ENCODE measurements at places on chromosomes 13 and 19.
A peak's percentile ranks its signal among the peaks of the same experiment; 100 is the strongest.

- peak; percentile 35 for DNase-seq
Observed at GRCh38 chr13:40130871-40131636, 475.6 kb downstream of the COG6 start.

DNA sequence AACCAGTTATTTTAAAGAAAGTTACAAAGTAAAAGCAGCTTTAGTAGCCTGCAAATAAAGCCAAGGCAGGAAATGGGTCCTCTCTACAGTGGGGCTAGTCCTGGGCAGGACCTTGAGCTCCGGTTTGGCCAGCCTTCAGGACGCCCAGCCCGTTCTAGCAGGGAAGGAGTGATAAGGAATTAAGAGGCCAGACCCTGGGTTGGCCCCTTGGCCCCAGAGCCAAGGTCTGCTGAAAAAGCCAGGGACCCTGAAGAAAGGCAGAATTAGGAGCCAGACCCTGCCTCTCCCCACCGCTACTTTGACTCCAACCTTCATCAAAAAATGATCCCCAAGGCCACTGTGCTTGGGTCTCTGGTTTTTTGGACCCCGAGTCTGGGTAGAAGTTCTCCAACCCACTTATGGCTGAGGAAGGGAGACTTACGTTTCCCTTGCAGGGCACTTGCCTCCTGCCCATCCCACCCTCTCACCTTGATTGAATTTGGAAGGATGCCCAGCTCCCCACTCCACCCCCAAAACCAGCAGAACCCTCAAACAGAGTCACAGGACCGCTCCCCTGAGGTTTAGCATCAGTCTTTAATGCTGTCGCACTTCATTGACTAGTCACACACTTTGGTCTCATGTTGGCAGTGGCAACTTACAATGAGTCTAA, 3.9 kb downstream of the DNAJB1 start:
- DNase-seq = no peak

DNA sequence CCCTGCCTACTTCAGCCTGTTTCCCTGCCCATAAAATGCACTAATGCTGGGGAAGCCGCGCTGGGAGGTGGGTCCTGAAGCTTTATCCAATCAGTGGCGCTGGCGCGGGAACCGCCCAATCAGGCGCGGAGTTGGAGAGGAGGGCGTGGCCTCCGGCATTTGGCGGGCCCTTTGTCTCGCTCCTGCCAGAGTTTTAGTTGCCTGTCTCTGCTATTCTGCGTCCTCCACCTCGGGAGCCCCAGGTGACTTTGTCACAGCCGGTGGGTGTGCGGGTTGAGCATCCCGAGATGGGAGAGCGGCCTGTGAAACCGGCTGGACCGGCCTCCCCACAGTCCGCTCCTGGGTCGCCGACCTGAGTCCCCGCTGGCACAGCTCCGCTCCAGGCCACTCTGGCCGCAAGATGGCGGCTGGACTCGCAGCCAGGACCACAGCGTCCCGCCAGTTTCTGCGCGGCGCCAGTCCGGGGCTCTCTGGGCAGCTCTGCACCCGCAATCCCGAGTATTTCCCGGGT, 30.7 kb upstream of the ZNF429 start:
- peak; percentile 54 for DNase-seq

- no peak for DNase-seq
Observed at GRCh38 chr19:31817971-31818797, 468.9 kb upstream of the TSHZ3 start.

DNA sequence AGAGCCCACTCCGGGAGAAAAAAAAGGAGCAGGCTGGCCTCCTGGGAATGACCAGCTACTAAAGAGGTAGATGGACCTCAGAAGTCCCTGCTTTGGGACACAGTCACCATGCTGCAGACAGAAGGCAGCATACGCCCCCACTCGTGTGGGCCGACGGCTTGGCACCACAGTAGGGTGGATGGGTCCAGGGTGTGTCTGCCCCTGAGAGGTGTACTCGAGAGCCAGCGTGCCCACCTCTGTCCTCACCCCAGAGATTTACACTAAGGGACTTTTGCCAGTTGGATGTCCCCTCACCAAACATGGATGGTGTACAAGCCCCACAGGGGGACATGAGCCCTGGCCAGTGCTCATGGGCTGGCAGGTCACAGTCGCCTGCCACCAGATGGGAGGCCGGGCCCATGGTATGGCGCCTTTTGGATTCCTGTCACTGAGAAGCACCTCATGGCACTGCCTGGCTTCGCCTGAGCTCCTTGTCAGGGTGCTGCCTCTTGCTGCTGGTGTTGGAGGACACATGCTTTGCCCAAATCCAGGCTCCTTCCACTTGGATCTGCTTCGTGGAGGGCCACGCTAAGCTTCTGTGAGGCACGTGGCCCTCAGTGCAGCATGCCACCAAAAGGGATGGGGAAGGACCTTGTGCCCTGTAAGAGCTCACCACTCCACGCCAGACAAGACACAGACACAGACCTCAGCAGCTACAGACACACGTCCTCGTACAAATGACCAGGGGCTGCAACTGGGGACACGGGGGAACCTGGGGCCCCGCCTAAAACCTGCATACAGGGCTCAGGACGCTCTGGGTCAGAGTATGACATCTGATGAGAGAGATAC, 13.3 kb upstream of the EPHX3 start:
- no peak for DNase-seq

DNA sequence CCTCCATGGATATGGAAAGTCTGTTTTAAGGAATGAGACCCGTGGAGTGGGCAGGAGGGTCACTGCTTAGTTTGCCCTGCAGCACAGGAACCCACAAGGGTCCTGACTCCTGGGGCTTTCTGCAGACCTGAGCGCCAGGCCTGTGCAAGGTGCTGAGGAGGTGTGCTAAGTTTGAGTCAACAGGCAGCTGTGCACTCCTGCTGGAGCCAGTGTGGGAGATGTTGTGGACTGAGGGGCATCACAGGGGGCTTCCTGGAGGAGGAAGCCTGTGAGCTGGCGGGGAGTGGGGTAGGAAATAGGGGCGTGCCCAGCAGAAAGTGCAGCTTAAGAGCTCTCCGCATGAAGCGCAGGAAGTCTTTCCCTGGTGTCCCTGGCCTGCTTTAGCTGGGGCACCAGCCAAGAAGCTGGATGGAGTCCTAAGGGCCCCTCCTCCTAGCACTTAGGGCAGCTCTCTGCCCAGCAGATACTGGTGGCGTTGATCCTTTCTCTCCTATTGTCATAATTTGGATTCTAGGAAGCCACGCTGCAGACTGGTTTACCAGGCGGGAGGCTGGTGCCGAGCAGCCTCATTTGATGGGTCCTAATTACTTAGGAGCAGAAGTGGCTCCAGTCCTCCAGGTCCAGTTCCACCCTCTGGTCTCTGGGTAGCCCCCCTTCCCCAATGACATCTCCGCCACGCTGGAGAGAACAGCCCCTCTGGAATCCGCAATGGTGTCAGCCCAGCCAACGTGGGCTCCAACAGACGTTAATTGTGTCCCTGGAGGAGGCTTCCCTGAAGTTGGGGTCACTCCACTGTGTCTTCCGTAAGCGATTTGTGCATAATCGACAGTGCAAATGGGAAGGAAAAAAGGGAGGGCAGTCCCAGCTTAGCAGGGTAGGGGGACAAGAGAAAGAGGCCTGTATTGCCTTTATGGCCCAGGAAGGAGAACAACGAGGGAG, 309.2 kb downstream of the ZNF536 start:
- DNase-seq = no peak

- no peak for DNase-seq
Observed at GRCh38 chr19:15379999-15380647, 536 bp upstream of the AKAP8 start.

DNA sequence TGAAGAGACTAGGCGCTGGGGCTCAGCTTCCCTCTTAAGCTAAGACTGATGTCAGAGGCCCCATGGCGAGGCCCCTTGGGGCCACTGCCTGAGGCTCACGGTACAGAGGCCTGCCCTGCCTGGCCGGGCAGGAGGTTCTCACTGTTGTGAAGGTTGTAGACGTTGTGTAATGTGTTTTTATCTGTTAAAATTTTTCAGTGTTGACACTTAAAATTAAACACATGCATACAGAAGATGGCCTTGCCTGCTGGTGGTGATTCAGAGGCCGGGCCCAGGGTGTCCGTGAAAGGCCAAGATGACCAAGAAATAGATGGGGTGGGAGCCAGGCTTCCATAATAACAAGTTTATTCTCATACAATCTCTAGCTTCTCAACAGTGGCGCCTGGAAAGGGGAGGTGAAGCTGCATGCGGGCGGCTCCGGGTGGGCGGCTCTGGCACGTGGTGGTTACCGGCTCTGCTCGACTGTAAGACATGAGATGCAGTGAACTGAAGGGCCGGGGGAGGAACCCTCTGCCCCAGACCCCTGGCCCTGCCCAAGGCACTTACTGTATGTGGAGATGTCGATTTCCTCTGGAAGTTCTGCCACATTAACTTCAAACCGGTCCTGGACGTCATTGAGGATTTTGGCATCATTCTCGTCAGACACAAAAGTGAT, 10.5 kb downstream of the DDX39A start:
- no peak for DNase-seq

DNA sequence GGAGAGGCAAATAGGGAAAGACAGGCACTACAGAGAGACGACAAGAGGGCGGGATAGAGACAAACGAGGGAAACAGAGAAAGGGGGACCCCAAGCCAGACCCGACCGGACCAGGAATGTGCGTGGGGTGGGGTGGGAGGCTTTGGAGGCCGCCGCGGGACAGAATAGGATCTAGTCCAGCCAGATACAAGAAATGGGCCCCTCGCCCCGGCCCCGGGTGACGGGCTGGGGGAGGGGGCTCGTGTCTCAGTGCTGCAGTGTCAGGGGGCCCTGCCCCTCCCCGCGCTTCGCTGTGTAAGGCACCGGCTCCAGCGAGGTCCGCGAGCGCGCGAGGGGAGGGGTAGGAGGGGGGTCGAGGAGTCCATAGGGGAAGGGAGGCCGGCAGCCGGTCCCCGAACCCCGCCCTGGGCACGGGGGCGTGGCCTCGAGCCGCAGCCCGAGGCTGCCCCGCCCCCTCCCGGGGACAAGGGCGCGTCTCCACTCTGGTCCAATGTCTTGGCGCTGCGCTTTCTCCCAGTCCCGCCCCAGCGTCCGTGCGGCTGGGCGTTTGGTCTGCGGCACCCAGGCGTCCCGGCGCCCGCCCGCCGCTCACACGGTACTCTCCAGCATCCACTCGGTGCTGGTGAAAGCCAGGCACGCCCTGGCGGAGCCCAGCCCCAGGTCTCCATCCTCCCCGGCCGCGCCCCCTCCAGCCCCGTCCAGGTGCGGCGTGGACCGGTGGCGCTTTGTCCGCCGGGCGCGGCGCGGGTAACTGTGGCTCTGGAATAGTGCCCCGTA, 11.0 kb downstream of the IFNL1 start:
- no peak for DNase-seq

GRCh38 chr13:22270881-22271280, 600.0 kb downstream of the FGF9 start:
- no peak for DNase-seq

- peak; percentile 59 for DNase-seq
Observed at GRCh38 chr19:13207846-13208671, 57.8 kb downstream of the IER2 start.

- no peak for DNase-seq
Observed at GRCh38 chr19:48113190-48113917, 2.7 kb upstream of the PLA2G4C start.

DNA sequence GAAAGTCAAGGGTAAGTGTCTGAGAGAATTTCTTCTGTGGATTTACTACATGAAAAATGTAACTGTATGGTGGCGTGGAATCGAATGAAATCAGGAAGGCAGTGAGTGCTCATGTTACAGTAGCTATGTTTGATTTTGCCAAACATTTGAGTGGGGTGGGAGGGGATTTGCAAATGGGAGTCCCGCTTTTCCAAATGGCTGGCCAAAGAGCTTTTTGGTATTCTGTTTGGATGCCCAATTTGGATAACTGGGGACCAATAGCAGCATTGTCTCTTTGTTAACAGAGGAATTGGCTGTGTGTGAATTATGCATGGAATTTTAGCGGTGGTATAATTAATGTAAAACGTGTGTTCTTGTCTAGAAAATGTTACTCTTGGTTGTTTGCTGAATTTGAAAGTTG, 17.8 kb downstream of the HNRNPM start:
- DNase-seq = no peak

DNA sequence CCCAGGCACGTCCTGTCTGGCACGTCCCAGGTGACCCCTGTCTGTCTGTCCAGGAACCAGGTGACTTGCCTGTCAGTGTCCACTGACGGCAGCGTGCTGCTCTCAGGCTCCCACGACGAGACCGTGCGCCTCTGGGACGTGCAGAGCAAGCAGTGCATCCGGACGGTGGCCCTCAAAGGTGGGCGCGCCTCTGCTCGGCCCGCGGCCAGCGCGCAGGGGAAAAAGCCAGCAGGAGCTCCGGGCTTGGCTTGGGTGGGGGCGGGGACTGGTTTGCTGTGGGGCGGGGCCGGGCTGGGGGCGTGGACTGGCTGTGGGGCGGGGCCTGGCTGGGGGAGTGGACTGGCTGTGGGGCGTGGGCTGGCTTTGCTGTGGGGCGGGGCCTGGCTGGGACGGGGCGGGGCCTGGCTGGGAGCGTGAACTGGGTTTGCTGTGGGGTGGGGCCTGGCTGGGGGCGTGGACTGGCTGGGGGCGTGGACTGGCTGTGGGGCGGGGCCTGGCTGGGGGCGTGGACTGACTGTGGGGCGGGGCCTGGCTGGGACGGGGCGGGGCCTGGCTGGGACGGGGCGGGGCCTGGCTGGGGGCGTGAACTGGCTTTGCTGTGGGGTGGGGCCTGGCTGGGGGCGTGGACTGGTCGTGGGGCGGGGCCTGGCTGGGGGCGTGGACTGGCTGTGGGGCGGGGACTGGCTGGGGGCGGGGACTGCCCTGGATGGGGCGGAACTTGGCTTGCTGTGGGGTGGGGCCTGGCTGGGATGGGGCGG, 7.2 kb downstream of the WDR18 start:
- peak; percentile 23 for DNase-seq

DNA sequence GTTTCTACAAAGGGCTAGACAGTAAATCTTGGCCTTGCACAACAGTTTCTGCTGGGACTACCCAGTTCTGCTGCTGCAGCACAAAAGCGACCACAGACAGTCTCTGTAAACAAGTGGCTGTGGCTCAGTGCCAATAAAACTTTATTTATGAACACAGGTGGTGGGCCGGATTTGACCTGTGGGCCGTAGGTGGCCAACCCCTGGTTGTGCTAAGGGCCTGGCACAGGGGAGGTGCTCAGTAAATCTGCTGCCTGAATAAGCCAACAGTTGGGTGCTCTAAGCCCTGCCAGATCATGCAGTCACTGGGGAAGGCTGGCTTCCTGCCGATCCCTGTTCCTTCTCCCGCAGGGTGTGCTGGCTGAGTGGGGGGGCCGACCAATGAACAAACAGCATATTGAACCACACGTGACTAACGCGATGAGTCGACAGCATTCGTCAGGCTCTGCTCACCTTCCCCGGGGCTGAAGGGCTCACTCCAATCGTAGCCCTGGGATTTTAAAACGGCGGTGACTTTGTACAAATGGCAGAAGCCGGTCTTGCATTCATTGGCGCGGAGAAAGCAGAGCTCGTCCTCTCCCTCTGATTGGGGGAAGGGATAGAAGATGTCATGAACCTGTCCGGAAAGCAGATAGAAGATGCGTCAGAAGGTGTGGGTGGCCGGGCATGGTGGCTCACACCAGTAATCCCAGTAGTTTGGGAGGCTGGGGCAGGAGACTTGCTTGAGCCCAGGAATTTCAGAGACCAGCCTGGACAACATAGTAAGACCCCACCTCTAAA, 24.3 kb upstream of the MYDGF start:
- DNase-seq = no peak
